EH (cell line): ENCODE measurements at places on chromosomes 5 and 9.

GRCh38 chr5:168472329-168472728 lies 13.9 kb upstream of the RARS1 start:
- DNase-seq = peak; percentile 95

GRCh38 chr5:107887166-107887943 lies 216.6 kb upstream of the EFNA5 start:
- DNase-seq = no peak

GRCh38 chr5:34583167-34583566 lies 73.0 kb upstream of the RAI14 start:
- no peak for DNase-seq

DNA sequence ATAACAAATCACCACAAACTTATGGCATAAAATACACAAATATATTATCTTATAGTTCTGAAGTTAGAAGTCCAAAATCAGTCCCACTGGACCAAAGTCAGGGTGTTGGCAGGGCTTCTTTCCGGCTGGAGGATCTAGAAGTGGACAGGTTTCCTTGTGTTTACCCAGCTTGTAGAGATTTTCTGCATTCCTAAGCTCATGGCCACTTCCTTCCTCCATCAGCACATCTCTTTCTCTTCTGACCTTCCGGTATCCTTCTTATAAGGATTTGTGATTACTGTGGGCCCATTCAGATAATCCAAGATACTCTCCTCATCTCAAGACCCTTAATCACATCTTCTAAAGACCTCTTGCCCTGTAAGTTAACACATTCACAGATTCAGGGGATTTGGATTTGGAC lies 97.6 kb downstream of the RAB3C start:
- no peak for DNase-seq
